ENCODE measurements at places on chromosomes 5 and 9.

DNA sequence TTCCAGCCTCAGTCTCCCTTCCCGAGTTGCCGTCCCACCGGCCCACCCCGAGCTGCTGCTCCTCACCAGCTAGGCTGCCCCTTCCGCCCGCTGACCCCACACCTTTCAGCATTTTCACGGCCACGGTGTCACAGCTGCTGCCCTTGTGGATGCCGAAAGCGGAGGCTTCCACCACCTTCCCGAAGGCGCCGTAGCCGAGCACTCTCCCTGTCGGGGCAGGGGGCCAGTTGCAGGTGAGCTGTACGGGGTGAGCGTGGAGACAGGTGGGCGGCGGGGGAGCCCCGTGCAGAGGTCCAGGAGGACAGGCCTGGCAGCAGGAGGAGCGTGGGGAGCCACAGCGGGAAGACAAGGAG, 28.2 kb upstream of the SCGB3A1 start:
- DNase-seq = no peak

- DNase-seq = no peak
Observed at GRCh38 chr5:173833196-173833985, 54.8 kb upstream of the CPEB4 start.

DNA sequence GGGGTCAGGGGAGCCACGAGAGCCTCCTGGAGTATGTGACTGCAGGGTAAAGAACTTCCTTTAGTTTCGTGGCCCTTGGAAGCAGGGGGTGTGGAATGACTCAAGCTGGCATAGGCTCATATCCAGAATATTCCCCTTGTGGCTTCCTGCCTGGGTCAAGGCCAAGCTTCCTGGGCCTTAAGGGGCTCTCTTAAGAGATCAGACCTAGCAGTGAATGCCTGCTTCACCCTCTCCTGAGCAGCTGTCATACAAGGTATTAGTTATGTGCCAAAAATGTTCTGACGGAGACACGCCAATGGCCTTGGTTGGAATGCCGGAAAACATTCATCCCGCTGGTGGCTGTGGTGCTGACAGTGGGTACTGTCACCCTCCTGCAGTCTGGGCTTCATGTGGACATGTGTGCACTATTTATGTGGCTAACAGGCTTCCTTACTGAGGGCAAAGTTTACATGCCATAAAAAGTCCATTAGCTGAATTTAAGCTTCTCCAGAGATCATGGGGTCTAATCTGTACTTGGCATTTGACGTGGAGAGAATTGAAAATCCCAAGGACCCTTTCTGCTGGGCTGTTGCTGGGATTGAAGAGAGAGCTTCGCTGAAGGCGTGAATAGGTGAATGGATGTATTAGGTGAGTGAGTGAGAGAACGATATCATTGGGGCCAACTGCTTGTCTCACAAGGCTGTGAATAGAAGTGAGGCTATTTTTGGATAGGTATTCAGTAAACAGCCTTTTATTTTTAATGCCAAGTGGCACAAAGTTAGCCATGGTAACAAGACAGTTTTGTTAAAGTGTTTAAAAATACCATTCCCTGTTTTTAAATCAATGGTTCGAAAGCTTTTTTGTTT, 156.8 kb downstream of the MACROH2A1 start:
- DNase-seq = no peak

DNA sequence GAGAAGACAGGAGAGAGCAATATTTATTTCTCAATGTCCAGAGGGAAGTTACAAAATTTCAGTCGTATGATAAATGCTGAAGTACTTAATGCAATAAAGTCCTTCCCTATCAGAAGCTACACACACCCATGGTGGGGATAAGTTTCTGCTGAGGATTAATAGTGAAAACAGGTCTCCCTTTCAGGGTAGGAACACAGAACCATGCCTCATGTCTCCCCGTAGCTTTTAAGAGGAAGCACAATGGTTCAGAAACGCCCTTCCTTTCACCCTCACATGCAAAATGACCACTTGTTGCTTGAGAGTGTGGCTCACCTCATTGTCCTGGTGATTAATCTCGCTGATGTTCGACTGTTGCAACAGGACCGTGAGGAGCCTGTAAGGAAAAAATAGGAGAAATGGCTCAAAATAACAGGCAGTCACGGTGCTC, 73.6 kb downstream of the ANKRD55 start:
- no peak for DNase-seq

DNA sequence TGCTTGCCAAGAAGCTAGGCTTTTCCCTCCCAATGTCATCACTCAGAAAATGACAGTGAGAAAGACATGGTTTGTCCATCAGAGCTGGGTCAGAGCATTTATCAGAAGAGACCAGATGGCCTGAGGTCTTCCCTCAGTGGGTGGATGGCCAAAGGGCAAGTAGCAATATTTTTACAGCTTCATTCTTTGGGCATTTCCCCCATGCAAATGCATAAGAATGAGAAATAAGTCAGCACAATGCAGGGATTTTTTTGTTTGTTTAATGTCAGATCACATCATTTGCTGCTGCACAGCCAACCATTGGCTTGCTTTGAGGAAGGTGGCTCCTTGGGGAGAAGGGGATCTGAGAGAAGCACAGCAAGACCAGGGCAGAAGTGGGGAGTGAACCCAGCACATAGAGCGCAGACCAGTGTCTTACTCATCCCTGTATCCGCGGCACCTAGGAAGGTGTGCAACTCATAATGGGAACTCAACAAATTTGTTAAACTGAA, 209.6 kb downstream of the SEMA6A start:
- no peak for DNase-seq

- no peak for DNase-seq
Observed at GRCh38 chr9:124863371-124863871, 1.5 kb downstream of the ARPC5L start.

- no peak for DNase-seq
Observed at GRCh38 chr5:14211818-14212803, 69.0 kb downstream of the TRIO start.

GRCh38 chr5:72109625-72110024, 2.4 kb downstream of the MAP1B start:
- peak; percentile 23 for DNase-seq

GRCh38 chr5:79746642-79747569, 57.3 kb downstream of the CMYA5 start:
- no peak for DNase-seq

- DNase-seq = no peak
Observed at GRCh38 chr5:72552041-72552557, 44.9 kb upstream of the ZNF366 start.

GRCh38 chr9:6907772-6908381, 150.1 kb downstream of the KDM4C start:
- DNase-seq = peak; percentile 39

- no peak for DNase-seq
Observed at GRCh38 chr5:88984040-88984439, 101.1 kb upstream of the MEF2C start.

GRCh38 chr5:42811591-42812446, at the start of gene SELENOP:
SELENOP (minus strand) TSS chr5:42811892; CDS start chr5:42808353, 3,539 bp downstream.
- DNase-seq = peak; percentile 91

GRCh38 chr9:70589571-70590314, 175.3 kb upstream of the KLF9 start:
- no peak for DNase-seq

DNA sequence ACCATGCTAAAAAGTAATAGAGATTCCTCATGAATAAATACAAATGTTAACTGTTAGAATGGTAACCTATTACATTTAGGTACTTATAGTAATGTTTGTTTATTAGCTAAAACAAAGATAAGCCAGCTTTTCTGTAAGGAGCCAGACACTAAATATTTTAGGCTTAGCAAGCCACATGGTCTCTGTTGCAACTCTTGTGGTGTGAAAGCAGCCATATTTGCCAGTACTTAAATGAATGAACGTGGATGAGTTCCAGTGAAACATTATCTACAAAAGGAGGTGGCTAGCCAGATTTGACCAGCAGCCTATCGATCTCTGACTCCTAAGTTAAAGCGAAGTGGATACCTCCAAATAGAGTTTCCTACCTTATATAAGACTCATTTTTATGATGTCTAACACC, 331.6 kb downstream of the CDH12 start:
- DNase-seq = no peak

DNA sequence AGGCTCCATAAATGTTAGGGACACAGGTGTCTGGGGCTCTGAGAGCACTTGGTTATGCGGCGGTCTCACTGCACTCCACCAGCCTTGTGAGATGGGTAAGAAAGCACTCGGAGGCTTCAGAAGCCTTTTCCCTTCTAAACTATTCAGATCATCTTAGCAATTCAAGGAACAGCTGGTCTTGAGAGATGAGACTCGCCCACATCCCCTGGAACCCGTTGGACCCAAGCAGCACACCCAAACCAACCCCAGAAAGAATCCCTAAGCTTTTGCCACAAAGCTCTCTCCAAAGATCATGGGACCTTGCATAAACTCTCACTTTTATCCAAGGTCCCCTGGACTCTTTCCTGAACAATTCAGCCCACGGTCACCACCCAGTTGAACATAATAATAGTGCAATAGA, 90.2 kb downstream of the RAPGEF1 start:
- no peak for DNase-seq

DNA sequence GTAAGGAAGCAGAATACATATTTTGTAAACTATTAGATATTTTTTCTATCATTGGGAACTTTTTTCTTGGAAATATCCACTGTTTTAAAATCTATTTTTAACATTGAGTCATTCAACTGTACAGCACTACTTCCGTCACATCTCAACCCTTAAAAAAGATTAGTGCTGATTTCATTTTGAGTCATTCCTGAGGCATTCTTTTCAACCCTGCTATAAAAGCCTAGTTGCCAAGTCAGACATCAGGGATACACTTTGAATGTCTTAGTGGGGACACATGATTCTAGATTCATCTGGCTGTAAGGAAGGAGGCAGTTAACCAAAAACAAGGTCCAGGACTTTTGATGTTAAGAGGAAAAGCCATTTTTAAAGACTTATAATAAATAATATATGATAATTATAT, 160.9 kb downstream of the GIN1 start:
- DNase-seq = no peak

DNA sequence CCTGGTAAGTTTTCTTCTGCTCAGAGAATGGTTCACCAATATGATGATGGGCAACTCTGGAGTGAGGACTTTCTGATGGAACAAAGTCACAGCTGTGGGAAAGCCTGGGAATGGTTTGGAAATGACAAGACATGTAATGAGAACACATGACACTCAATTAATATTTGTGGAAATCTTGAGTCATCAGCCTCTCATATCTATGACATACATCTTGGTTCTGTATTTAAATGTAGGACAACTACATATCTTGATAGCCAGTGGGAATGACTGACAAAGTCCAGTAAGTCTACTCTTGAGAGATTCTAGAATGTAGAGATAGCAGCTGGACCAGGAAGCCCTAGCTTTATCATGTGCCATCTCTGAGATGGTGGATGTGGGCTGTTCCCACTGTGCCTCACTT, 85.5 kb downstream of the PALM2AKAP2 start:
- DNase-seq = no peak

GRCh38 chr5:91151947-91152346, 231.2 kb downstream of the ARRDC3 start:
- DNase-seq = no peak

DNA sequence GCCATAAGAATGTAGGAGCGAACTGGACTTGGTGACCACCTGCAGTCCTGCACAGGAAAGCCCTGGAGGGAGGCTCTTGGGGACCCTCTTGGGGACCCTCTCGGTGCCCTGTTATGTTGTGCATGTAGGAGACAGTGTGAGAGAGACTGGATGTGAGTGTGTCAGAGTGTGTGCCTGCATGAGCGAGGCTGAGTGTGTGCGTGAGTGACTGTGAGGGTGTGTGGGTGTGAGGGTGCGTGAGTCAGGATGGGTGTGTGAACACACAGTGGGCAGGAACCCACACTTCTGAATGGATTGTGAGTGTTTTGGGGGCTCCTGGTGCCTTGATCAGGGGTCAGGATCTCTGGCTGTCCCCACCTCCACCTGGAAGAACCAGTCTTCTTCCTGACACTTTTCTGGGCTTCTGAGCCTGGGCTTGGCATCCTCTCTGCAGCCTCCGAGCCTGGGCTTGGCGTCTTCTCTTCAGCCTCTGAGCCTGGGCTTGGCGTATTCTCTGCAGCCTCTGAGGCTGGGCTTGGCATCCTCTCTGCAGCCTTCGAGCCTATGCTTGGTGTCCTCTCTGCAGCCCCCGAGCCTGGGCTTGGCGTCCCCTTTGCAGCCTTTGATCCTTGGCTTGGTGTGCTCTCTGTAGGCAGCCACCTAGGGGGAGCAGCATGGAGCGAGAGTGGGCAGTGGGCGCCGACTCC, 25.6 kb upstream of the ANKRD33B start:
- DNase-seq = peak; percentile 63

- peak; percentile 41 for DNase-seq
Observed at GRCh38 chr5:165630261-165630778, 2124.9 kb downstream of the MAT2B start.

- DNase-seq = no peak
Observed at GRCh38 chr9:136270173-136270705, 24.6 kb upstream of the QSOX2 start.

GRCh38 chr5:95619096-95619495, 791 bp upstream of the GPR150 start:
- DNase-seq = no peak

DNA sequence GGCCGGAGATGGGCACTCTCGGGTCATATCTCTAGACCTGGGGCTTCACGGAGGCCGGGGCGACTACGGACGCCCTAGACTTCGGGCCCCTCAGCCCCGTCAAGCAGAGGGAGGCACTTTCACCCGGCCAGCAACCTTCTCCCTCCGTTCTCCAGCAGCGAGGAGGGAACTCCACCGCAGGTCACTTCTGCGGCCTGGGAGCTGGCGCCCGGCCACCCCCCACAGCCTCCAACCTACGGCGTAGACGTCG, 201 bp downstream of the DOLK start:
- DNase-seq = no peak

GRCh38 chr9:134774410-134774809, 106.2 kb upstream of the FCN2 start:
- DNase-seq = no peak

- DNase-seq = no peak
Observed at GRCh38 chr5:55994495-55994997, at the start of gene IL6ST. IL6ST (minus strand) TSS chr5:55994963; CDS start chr5:55976278, 18,685 bp downstream.

GRCh38 chr5:64437496-64437895, 68.3 kb upstream of the RGS7BP start:
- no peak for DNase-seq

DNA sequence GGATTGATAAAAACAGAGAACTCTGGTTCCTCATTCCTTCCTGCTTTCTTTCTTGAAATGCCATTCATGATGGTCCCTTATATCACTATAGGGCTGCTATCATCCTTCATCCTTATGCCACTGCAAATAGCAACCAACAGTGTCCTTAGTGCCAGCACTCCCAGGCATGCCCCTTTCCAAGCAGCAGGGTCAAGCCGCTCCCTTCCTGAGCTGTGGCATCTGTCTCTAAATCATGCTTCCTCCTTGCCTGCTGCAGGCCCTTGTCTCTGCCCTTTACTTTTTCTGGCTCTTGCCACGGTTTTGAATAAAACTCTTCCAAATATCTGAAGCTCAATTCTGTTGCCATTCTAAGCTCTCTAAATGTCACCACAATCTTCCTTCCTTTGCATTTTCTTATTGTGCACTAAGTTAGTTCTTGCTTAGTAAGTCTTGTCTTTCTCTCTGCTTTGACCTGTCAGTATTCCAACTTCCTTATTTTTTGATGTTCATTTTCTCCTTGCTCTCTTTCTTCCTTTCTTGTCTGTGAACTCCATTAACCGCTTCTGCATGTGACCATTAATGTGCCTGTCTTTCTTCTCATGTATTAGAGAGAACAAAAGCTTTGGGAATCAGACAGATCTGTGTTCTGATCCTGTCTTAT, 19.9 kb downstream of the TLR4 start:
- DNase-seq = no peak
